HEK293T (cell line): ENCODE measurements at places on chromosomes 6 and 20.

- no peak for DNase-seq
Observed at GRCh38 chr20:35893942-35894341, 60.4 kb downstream of the SCAND1 start.

GRCh38 chr6:13453771-13454251 is 33.6 kb downstream of the GFOD1 start:
- no peak for DNase-seq

DNA sequence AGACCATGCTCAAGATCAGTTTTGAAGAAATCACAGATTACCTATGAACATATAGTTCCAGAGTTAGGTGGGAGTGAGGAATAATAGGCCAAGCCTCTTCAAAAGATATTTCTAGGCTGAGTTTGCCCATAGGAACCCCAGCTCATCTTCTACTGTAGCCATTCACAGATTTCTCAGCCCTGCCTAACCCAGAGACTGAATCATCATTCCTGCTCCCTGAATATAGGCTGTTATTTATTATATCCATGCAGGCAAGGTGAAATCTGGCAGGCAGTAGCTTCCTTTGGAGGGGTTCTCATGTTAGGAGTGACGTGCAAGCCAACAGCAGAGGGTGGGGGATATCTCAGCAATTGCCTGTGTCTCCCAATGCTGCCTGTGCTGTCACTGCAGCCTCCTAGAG is 25.6 kb upstream of the ADGRF4 start:
- DNase-seq, result no peak

DNA sequence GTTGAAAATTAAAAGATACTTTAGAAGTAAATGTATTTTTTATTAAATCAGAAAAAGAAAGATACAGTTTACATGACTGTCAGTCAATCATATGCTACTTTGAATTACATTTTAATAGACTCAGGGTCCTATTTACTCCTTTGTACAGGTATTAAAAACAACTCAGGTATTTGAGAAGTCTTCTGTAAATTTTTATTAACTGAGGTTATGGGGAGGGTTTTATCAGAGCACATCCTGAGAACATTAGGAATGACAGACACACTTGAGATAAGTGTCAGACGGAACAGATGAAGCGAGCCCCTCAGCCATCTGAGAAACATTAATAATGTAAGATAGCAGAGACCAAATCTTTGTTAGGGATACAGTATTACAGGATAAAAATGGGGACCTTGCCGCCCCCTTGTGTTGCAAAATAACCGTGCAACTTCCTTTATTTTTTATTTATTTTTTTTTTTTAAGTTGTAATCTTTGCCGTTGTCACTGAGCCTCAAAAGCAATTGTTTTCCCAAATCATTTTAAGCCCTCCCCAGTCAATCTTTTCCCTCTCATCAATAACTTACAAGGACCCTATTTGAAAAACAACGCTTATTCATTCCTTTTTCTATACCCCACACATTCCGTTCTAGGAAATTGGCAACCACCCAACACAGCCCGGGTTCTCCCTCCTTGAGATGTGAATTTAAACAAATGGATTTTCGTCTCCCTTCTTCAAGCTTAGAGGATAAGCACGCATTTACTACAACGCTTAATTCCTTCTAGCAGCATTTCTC is 126.7 kb downstream of the BCAS1 start:
- DNase-seq, result peak; percentile 35

- no peak for DNase-seq
Observed at GRCh38 chr6:17870300-17871188, 116.9 kb downstream of the KIF13A start.
